Esophagus muscularis mucosa (tissue), 4 donors: ENCODE measurements at places on chromosomes 7 and 10. TPM values are rescaled to one million over a fixed set of nuclear protein-coding genes. Genes with fewer than 3 reads are reported as not detected.

The STK31 gene
- total RNA-seq = under 0.01 TPM

- DNase-seq = no peak
Observed at GRCh38 chr10:47160967-47161366, 139.0 kb upstream of the GDF10 start.

The DRGX gene
- not detected for total RNA-seq

DNA sequence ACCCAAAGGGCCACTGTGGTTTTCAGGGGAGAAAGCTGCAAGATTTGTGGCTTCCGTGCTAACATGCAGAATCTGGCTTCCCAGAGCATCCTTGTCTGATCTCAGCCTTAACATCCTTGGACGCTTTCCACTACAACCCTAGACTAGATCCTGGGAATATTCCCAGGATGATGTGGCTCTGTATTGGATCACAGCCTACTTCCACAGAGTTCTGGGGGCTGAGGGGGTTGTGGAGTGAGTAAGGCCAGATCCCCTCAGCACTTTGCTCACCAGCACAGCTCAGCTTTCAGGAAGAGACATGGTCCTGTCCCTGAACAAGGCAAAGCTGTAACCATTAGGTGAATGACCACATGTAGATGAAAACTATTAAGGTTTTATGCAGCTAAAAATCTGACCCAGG is 241.3 kb upstream of the MYO3A start:
- peak; percentile 55 for DNase-seq

The GPER1 gene
- total RNA-seq = 19.9 TPM

DNA sequence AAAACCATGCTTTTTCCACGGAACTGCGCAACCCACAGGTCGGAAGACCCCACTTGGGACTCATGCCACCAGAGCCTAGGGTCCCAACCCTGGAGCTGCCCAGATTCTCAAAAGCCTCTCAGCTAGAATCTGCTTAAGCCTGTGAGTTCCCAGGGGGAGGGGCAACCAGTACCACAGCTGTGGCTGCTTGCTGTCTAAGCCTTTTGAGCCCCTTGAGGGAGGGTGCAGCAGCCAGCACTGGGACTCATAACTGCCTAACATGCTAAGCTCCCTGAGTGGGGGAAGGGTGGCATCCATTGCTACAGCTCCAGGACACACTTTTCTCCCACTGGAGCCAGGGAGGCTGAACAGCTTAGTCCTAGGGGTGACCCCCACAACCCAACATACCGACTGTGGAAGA is 485.6 kb upstream of the GRM3 start:
- no peak for DNase-seq

- DNase-seq = no peak
Observed at GRCh38 chr7:68122801-68123200, 1126.2 kb downstream of the TYW1 start.

GRCh38 chr7:117270371-117270770 is 52.5 kb downstream of the WNT2 start:
- no peak for DNase-seq

DNA sequence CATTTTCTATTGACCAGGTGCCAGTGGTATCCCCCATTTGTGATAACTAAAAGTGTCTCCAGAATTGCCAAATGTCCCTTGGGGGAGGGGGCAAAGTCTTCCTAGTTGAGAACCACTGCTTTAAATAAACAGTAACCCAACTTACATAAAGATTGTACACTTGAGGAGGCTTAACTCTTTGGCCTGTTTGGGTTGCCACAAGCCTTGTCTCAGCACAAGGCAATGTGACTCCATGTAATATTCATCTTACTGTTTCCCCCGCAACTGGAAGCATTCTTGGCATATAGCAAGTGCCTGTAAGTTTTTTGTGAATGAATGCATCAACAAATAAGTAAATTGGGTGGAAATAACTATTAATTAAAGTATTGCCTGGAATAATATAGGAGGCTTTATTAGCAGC is 108.3 kb downstream of the ANK3 start:
- no peak for DNase-seq

The HBP1 gene
- 110 TPM for total RNA-seq

GRCh38 chr7:152922318-152923081 is 162.9 kb downstream of the ACTR3B start:
- DNase-seq = no peak

- no peak for DNase-seq
Observed at GRCh38 chr10:131199646-131200045, 111.9 kb downstream of the TCERG1L start.

The ASAH2 gene
- 1.1 TPM for total RNA-seq

DNA sequence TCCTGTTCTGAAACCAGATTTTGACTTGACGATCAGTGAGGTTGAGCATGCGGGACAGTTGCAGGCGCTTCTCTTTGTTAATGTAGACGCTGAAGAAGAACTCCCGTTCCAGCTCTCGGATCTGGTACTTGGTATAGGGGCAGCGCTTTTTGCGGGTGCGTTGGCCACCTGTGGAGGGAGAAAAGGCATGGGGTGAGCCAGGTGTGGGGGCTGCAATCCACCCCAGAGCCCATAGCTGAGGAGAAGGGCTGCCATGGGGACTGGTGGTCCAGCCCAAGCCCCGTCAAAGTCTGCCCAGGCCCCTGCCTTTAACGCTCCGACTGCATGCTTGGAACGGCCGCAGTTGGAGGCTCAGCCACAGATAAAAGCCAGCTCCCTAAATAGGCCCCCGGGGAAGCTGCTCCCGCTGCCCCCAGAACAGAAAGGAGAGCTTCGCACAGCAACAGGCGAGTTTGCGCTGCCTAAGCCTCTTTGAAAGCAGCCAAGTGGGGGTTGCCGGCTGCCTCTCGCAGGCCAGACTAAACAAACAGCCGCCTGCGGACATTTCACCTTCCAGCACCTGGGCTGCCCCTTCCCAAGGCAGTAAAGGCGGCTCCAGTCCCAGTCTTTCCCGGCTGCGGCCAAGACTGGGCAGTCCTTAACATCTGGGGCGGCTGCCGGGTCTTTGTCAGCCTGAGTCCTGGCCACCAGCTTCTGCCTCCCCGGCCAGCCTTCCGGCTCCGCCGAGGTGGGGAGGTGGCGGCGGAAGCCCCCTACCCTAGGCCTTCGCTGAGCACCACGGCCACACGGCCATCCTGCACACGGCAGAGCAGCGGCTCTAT is 2.0 kb downstream of the HOXA11 start:
- no peak for DNase-seq

The SLC26A4 gene
- 0.50 TPM for total RNA-seq

The OR2A5 gene
- total RNA-seq = not detected

The DYDC2 gene
- not detected for total RNA-seq

The XRCC2 gene
- total RNA-seq = 0.42 TPM

The NEUROD6 gene
- not detected for total RNA-seq

DNA sequence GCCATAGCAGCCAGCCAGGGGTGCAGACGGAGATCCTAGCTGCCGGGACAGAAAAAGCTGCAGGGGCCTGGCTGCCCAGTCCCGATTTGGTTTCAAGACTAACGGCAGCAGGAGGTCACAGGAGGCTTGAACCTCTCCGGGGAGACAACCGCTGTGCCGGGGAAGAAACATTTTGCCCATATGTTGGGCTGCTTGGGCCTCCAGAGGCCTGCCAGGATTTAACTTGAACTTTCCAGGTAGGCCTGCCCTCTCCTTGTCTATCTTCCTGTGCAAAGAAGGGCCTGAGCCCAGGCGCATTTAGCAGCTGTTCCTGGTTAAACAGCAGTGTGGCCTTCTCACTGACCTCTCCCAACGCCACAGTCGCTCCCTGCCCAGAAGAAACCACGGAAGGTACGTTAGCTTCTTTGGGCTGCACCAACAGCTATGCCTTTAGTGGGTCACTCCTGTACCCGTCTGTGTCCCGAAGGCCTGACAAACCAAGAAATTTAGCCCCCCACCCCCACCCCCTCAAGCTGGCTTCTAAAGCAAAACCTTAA is 17.1 kb upstream of the PTF1A start:
- DNase-seq = no peak

GRCh38 chr7:21261627-21262594 is 166.0 kb upstream of the SP4 start:
- DNase-seq = no peak

The CHN2 gene
- 9.6 TPM for total RNA-seq

GRCh38 chr10:49055221-49055849 is 60.0 kb downstream of the VSTM4 start:
- peak; percentile 29 for DNase-seq

- no peak for DNase-seq
Observed at GRCh38 chr7:42876182-42877068, 35.4 kb downstream of the C7orf25 start.

The HMX3 gene
- not detected for total RNA-seq

- DNase-seq = no peak
Observed at GRCh38 chr7:149664666-149665065, 108.7 kb downstream of the ZNF467 start.

The SPAM1 gene
- not detected for total RNA-seq

GRCh38 chr10:22338185-22338900 is 7.0 kb upstream of the SPAG6 start:
- no peak for DNase-seq

- DNase-seq = no peak
Observed at GRCh38 chr10:36110097-36110496, 468.0 kb upstream of the FZD8 start.

DNA sequence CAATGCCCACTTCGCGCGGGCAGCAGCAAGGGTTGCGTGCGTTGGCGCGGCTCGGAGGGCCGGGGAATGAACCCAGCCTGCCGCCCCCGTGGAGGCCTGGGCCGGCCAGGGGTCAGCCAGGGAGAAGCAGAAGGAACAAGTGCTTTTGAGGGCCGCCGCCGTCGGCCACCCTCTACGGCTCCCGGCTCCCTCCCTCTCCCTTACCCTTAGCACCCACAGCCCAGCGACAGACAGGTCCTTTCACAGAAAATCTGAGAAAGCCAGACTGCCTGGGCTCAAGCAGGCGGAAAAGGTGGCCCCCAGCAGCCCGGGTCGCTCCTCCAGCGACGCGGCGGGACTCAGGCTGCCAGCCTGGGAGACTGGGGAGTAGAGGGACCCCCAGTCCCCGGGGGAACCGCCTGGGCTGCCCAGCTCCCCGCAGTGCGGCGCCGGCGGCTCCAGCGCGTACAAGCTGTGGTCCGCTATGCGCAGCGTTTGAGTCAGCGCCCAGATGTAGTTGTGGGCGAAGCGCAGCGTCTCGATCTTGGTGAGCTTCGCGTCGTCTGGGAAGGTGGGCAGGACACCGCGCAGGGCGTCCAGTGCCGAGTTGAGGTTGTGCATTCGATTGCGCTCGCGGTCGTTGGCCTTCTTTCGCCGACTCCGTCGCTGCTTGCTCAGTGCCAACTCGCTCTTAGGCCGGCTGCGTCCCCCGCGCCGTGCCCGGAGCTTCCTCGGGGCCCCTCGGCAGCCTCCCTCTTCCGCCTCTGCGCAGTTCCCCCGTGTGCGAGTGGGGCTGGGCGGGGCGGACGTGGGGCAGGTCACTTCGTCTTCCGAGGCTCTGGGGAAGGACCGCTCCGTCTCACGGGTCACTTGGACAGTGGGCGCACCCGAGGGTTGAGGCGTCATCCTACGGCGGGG is 815 bp downstream of the NEUROG3 start:
- no peak for DNase-seq

DNA sequence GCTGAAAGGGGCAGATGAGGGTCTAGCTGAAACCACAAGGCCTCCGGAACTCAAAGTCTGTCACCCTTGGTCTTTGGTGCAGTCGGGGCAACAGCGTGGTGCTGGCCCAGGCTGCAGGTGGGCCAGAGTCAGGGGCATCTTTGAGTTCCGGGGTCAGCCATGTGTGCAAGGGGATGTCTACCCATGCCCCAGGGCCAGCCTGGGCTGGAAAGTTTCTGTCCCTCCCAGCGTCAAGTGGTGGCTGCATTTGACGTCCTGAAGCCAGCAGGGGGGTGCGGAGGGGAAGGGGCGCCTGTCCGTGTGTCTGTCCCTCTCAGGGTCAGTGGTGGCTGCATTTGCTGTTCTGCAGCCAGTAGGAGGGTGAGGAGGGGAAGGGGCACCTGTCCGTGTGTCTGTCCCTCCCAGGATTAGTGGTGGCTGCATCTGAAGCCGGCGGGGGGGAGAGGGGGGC is 638 bp downstream of the BRAT1 start:
- no peak for DNase-seq

DNA sequence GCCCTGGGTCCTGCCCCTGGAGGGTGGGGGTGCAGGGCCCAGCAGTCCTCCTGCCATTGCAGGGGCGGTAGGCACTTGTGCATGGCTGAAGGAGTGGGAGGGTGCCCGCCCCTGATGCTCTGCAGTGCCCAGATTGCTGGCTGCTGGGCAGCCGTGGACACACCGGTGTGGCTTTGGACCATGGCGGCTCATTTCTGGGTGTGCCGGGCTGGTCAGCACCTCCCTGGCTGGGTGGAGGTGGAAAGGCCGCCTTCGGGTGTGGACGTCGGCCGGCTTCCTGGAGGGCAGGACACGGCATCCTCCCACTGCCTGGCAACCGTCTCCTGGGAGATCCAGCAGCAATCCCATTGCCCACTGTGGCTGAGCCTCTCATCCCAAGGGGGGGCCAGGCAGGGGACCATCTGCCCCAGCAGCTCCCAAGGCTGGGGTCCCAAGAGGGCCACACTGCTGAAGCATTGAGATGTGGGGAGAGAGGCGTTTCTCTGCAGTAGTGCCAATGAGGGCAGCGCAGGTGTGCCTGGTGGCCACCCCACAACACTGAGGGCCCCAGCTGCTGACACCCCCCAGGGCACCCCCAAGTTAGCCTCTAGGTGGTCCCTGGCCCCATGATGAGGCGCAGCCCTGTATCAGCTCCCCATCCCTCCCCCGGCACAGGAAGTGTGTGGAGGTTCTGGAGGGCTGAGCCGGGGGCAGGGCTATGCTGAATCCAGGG is 12.9 kb downstream of the TTYH3 start:
- no peak for DNase-seq

GRCh38 chr10:44986670-44987069 is 8.1 kb upstream of the DEPP1 start:
- no peak for DNase-seq

The TRIM50 gene
- not detected for total RNA-seq

GRCh38 chr10:118978316-118978997 is 51.1 kb upstream of the NANOS1 start:
- DNase-seq = no peak

DNA sequence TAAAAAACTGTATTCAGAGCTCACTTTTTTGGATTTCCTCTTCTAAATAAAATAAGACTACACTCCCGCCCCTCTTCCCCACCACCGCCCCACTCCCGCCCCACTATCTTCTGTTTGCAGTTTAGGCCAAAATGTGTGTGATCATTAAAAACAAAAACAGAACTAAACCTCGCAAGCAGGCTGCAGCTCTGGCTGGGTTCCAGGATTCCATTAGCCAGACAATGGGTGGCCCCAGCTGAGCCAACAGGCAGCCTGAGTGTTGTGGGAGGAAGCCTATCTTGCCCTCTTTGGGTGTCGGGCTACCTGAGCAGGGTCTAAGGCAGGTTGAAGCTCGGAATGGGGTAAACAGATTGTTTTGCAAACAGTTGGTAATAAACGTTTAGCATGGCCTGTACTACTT is 41.7 kb downstream of the ARL4A start:
- no peak for DNase-seq

GRCh38 chr10:127198307-127198706 is 1.9 kb upstream of the INSYN2A start:
- no peak for DNase-seq

- no peak for DNase-seq
Observed at GRCh38 chr7:152896217-152896616, 136.7 kb downstream of the ACTR3B start.

GRCh38 chr7:343864-344607 is 54.1 kb downstream of the FOXL3 start:
- DNase-seq = no peak
